ENCODE measurements at places on chromosomes 7 and 10.

DNA sequence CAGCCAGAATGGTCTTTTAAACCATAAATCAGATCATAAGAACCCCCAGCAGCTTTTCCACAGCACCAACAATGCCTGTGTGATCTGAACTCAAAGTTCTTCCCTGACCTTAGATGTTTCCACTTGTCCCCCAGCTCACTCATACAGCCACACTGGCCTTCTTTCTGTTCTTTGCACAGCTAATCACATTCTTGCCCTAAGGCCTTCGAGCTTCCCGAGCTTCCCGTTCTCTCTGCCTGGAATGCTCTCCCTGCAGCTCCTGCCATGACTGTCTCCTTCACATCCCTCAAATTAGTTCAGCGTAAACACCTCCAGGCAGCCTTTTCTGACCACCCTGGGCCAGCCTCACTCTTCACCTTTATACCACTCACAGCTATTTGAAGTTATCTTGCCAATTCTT is 166.8 kb upstream of the NFE2L3 start:
- DNase-seq: no peak

DNA sequence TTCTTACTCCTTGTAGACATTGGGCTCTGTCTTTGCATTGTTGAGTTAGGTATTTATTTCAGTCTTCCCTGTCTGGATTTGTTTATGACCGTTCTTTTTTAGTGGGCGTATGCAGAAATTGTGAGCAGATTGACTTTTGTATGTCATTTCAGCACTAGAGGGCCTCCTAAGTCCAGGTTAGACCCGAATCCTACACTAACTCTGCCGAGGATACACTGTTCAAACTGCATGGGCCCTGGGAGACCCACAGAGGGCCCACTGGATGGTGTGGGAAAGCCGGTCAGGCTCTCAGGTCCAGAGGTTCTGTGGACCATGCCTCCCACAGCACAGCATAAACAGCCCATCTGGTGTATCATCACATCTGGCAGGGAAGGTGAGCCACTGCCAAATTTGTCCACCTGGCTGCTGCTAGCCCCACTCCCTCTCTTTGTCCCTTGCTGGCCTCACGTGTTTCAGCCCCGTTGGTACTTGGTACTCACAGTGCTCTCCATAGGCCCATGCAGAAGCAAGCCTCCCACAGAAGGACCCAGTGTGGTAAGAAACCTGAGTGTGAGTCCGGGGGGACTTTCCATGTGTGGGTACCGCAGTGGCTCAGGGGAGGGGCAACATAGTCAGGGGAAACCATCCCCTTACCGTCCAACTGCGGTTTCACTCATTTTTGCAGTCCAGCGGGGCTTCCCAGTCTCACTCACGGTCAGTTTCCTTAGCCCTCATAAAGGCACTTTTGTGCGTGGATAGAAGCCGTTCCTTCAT is 112.8 kb downstream of the APBB1IP start:
- DNase-seq: no peak

- DNase-seq: peak; percentile 7
Measured at GRCh38 chr7:96596120-96596826, 113.4 kb downstream of the SEM1 start.

DNA sequence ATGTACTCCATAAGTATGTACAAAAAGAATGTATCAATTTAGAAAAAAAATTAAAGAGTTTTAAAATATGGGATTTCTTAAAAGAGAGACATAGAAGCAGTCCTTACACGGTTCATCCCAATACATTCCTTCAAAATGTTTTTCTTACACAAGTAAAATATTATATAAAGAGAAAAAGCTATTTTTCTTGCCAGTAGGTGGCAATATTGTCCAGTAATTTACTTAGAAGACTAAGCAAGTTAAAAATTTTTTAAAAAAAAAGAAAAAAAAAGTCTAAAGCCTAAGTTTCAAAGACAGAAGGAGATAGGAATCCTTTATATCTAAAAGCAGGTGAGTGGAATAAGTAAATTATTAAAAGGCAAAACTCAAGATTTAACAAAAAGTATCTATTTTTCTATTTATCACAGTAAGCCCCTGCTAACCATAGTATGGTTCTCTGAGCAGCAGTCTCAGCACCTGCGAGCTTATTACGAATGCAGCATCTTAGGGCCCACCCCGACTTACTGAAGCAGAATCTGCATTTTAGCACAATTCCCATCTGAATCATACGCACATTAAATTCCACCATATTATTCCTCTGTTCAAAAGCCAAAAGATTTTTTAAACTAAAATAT is 240.6 kb downstream of the DGKI start:
- DNase-seq: peak; percentile 91

GRCh38 chr10:63651864-63652263 is 130.7 kb downstream of the REEP3 start:
- DNase-seq: no peak

- DNase-seq: peak; percentile 21
Measured at GRCh38 chr10:85995791-85996190, 370.8 kb downstream of the GRID1 start.

- DNase-seq: no peak
Measured at GRCh38 chr10:548238-548901, 141.1 kb downstream of the DIP2C start.

DNA sequence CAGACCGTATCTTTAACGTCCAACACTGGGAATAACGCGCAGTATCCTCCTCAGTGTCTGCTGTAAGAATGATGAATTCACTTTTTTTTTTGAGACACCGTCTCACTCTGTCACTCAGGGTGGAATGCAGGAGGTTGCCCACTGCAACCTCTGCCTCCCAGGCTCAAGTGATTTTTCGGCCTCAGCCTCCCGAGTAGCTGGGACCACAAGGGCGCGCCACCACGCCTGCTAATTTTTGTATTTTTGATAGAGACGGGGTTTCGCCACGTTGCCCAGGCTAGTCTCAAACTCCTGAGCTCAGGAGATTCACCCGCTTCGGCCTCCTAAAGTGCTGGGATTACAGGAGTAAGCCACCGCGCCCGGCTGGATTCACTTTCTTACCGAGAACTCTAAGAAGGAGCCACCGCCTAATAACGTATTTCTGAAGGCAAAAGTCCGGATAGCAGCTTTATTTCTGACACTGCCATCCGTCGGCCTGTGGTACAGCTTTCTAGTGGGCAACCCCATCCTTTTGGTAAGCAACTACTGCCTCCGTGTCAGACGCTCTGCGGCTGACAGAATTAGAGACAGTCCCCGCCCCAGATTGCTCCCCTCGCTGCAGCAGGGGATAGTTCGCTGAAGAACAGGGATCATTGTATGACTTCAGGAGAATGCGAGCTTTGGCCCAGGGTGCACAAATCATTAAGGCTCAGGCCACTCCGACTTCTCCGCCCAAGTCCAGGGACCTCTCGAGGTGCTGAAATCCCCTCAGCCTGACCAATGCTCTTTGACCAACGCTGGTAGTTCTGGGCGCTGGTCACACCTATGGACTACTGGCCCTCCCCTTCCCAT is 662 bp downstream of the POLR3A start:
- DNase-seq: peak; percentile 71

DNA sequence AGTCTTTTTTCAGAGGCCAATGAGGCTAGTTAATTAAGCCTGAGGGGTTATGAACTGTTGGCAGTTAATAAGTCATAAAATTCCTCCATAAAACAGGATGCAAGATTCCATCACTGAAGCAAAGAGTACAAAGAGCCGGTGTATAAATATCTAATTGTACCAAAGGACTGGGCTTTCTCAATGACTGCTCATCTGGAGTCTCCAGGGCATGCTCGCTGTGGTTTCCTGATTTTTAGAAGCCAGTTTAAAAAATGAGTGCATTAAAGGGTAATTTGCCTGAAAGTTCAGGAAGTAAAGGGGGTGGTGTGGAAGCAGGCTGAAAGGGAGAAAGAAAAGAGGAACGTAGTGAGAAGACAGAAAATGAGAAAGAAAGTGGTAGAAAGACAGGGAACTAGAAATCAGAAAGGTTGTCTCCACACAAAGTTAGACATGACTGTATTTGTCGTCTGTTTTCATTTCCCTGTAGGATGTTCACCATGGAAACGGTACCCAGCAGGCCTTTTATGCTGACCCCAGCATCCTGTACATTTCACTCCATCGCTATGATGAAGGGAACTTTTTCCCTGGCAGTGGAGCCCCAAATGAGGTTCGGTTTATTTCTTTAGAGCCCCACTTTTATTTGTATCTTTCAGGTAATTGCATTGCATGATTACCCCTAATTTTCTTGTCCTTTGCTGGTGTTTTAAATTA is 282.3 kb downstream of the TWIST1 start:
- no peak for DNase-seq

DNA sequence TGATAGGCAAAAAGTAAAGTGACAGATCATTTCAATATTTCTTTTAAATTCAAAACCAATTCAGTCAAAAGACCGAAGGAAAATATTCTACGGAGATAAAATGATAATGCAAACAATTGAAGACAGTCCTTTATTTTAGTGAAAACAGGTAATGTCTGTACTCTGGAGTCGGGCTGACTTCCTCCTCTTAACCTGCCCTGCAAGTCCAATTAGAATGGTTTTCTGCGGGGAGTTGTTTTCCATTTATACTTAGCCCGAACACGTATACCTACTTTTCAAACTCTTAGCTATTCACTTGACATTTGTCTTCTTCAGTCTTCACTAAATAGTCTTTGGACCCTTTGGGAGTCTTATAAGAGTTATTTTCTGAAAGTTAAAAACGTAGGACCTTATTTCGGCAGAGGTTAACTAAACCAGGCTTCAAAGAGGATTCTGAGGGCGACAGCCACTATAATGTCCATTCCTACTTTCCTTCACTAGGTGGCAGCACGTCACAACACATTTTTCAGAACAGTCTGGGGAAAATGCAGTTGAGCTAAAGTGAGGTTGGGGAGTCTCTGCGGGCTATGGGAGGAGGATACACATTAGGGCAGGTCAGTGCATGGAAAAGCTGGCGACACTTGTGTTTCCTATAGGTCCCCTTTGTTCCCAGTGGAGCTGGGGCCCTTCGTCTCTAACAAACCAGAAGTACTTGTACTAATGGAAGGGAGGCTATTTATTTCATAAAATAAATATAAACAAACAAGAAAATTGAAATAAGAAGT is 472.0 kb downstream of the KCNMA1 start:
- peak; percentile 89 for DNase-seq

- no peak for DNase-seq
Measured at GRCh38 chr10:21803374-21803773, 200.2 kb downstream of the DNAJC1 start.

- peak; percentile 35 for DNase-seq
Measured at GRCh38 chr10:97718659-97719142, 5.2 kb downstream of the MARVELD1 start.

DNA sequence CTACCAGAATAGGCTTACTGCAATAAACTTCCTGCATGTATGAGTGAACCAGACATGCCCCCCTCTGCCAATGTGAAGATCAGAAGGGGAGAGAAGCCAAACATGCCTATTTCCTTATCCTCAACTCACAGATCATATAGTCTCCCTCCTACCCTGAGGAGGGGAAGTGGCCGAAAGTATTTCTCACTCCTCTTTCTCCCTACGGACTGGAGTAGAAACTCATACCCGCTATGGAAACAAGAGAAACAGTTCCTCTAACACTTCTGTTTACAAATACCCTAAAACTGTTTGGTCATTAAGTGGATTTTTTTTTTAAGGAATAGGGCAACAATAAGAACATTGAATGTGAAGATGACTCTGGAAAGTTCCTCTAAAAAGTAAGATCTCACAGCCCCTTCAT is 31.4 kb downstream of the CCNJ start:
- no peak for DNase-seq

- no peak for DNase-seq
Measured at GRCh38 chr10:103215601-103216000, 22.5 kb upstream of the NT5C2 start.

- DNase-seq: no peak
Measured at GRCh38 chr10:111080224-111080623, 3.4 kb downstream of the ADRA2A start.

DNA sequence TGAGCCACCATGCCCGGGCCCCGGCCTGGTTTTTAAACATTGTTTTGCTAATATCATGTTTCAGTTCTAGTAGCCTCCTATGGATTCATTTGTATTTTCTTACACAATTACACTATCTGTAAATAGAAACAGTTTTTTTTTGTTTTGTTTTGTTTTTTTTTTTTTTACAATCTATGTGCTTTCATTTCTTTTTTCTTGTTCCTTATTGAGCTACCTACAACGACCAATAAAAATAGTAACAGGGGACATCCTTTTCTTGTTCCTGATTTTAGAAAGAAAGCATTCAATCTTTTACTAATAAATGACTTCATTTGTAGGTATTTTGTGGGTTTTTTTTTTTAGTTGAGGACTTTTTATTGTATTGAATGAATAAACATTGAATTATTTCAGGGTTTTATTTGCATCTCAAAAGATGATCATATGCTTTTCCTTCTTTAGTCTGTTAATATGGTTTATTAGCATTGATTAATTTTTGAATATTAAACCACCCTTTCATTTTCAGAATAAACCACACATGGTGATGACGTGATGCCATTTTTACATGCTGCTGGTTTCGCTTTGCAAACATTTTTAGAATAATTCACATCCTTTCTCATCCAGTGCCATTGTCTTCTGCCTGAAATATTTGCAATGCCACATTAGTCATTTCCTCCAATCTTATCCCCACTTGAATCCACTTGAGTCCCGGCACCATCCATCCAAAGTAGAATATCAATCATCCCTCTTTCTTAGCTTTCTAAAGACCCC is 18.1 kb upstream of the AKR1E2 start:
- DNase-seq: peak; percentile 66

DNA sequence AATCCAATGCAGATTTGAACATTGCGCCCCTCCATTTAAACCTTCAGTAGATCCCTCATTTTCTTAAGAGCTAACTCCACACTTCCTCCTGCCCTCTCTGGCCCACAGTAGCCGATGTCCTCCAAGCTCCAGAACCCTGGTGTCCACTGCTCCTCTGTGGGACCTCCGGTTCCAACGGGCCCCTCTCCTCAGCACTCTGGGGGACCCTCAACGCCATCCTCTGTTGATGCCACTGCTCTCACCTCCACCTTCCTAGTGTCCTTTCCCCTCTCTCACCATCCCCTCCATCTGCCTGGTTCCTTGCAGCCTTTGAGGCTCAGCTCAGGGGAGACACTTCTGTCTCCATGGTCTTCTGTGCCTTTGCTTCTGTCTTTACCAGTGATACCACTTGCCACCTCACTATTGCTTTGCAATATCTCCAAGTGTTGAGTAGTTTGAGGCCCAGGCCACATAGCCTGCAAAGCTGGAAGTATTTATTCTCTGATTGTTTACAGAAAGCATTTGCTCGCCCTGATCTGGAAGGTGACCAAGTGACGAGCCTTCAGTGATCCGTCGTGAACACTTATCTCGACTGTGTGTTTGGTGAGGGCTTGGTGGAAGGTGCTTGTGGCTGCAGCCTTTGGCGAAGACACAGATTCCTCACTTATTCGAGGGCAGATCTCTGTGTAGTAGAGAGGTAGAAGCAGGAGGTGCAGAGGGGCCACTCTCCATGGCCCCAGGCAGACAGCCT is 104.8 kb upstream of the SHH start:
- DNase-seq: no peak

GRCh38 chr7:139080905-139081304 is 28.6 kb downstream of the ZC3HAV1 start:
- DNase-seq: no peak

- DNase-seq: no peak
Measured at GRCh38 chr10:122282909-122283308, 11.8 kb downstream of the BTBD16 start.

- DNase-seq: peak; percentile 18
Measured at GRCh38 chr7:17325364-17325763, 26.9 kb downstream of the AHR start.
